ENCODE measurements at places on chromosomes 6 and 20.

- H3K36me3 ChIP-seq, result peaks cover 9% of the 10 kb centered on the region
- DNase-seq, result no peak
These were observed 61.6 kb downstream of the RPRD1B start for GRCh38 chr20:38095017-38095686.

DNA sequence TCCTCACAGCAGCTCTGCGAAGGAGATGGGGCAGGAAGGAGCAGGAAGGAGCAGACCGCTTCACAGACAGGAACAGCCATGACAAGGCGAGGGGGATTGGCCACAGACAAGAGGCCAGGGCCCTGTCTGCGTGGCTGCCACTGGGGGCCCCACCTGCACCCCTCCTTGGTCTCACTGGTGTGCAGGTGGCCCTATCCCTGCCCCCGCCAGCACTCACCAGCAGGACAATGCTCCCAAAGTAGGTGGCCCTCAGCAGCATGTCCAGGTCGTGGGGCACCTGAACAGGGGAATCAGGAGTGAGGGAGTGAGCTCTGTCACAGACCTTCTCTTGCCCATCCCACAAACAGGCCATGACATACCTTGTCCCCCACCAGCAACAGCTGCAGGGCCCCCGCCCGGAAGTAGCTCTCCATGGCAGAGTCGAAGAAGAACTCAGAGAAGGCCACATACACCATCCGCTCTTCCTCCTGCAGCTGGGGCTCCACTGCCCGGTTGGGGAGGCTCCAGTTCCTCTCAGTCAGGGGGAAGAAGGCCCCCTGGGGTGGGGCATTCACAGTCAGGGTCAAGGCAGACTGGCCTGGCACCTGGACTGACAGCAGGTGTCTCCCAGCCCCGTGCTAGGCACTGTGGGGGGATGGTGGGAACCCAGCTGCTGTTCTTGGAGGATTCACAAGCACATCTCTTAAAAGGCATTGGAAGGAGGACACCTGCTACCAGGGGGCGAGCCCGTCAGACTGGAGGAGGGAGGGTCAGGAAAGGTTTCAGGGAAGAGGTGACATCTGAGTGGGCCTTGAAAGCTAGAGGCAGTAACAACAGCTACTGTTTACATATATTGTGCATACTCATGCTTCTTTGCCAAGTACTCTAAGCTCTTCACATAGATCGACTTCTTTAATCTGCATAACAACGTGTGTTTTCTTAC lies 7.1 kb downstream of the PLTP start:
- no peak overlapping the region for H3K27ac ChIP-seq
- peaks cover 42% of the 10 kb centered on the region for H3K36me3 ChIP-seq
- H3K4me1 ChIP-seq, result peaks cover 2% of the 10 kb centered on the region
- H3K27me3 ChIP-seq, result no peaks in the 10 kb centered on the region
- DNase-seq, result no peak

DNA sequence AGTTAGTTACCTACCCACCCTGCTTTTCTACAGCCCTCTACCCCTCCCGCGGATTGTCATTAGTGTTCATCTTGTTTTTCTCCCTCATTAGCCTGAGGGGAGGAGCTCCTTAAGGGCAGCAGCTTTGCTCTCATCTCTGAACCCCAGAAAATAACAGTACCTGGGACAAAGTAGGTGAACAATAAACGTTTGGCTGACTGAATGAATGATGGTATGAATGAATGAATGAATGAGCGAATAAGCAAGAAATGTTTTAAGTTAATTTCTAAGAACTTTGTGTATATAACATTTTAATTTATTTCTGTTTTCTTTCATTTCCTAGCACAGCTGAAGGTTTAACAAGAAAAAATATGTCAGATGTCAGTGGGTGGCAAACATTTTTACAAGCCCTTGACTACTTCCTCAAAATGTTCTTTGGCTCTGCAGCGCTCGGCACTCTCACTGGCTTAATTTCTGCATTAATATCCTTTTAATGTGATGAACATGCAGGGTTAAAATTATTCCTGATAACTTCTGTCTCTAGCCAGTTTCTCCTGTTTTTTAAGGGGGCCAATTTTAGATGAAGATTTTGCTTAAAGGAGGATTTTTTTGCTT lies 50.1 kb downstream of the SLC9A8 start:
- peaks cover 14% of the 10 kb centered on the region for H3K4me1 ChIP-seq
- DNase-seq, result no peak
- no peaks in the 10 kb centered on the region for H3K27me3 ChIP-seq
- H3K27ac ChIP-seq, result no peak overlapping the region

GRCh38 chr6:123777563-123777962 lies 26.1 kb upstream of the NKAIN2 start:
- H3K27ac ChIP-seq, result no peak overlapping the region
- no peaks in the 10 kb centered on the region for H3K36me3 ChIP-seq
- no peak for DNase-seq
- no peaks in the 10 kb centered on the region for H3K4me1 ChIP-seq

Data from left ventricle myocardium inferior (tissue), 1 donor.